ENCODE measurements at places on chromosomes 6 and 20.

- DNase-seq: no peak
Observed at GRCh38 chr20:62602550-62602949, 39.8 kb upstream of the SLCO4A1 start.

GRCh38 chr20:62596921-62597320 is 45.4 kb upstream of the SLCO4A1 start:
- DNase-seq: no peak

GRCh38 chr6:55812509-55812908 is 62.9 kb downstream of the BMP5 start:
- DNase-seq: no peak

- peak; percentile 91 for DNase-seq
Observed at GRCh38 chr20:34876406-34877282, at the start of gene ACSS2. Gene ACSS2 (plus strand): TSS chr20:34876612. CDS start chr20:34876646, 34 bp downstream.

GRCh38 chr6:98836025-98836961 is 1.9 kb downstream of the POU3F2 start:
- DNase-seq: no peak

- DNase-seq: no peak
Observed at GRCh38 chr6:130937942-130938604, 110.9 kb downstream of the SMLR1 start.

GRCh38 chr20:10792291-10792690 is 118.5 kb upstream of the JAG1 start:
- no peak for DNase-seq

GRCh38 chr20:4230185-4230584 is 214.8 kb upstream of the RNF24 start:
- DNase-seq: no peak

GRCh38 chr6:139490482-139490881 is 116.0 kb upstream of the CITED2 start:
- DNase-seq: no peak

DNA sequence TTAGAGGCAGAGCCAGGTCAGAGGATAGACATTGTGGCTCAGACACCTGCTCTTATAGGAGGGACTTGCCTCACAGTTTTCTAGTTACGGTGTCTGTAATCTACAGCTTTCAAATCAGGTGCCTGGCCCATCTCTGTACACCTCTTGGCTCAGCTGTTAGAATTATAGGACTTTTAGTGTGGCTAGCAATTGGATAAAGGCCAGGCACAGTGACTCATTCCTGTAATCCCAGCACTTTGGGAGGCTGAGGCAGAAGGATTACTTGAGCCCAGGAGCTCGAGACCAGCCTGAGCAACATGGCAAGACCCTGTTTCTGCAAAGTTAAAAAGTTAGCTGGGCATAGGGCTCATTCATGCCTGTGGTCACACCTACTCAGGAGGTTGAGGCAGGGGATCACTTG is 20.0 kb downstream of the BRPF3 start:
- no peak for DNase-seq

GRCh38 chr6:16277101-16277981 is 39.0 kb downstream of the GMPR start:
- DNase-seq: no peak

GRCh38 chr6:129350278-129350677 is 359.7 kb downstream of the ARHGAP18 start:
- no peak for DNase-seq

- no peak for DNase-seq
Observed at GRCh38 chr6:47061309-47062300, 19.5 kb upstream of the ADGRF1 start.

- DNase-seq: no peak
Observed at GRCh38 chr6:54262971-54263370, 45.3 kb upstream of the TINAG start.

DNA sequence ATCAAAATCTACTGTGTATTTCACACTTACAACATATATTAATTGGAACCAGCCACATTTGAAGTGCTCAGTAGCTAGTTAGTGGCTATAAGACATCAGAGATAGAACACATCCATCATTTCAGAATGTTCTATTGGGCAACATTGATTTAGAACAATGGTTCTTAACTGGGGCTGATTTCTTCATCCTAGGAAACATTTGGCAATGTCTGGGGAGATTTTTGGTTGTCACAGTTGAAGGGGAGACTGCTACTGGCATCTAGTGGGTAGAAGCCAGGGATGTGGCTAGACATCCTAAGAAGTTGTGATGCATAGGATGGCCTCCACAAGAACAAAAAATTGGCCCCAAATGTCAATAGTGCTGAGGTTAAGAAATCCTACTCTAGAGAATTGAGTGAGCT is 132.5 kb downstream of the OLIG3 start:
- DNase-seq: no peak

DNA sequence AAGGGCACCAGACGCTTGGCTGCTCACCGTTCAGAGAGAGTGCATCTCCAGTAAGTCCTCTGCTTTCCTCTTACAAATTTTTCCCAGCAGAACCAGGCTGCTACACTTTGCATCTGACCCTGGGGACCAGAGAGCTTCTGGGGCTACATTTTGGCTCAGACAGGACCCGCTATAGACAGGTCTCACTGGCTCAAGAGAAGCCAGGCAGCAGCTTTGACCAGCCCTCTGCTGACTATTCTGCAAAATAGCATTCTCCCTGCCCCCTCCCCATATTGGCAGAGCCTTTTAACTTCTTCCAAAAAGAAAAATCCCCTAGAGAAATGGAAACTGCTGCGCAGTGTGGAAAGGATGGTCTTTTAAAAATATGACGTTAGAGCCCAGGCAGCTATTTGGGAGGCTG is 37.2 kb downstream of the CPXM1 start:
- DNase-seq: no peak

DNA sequence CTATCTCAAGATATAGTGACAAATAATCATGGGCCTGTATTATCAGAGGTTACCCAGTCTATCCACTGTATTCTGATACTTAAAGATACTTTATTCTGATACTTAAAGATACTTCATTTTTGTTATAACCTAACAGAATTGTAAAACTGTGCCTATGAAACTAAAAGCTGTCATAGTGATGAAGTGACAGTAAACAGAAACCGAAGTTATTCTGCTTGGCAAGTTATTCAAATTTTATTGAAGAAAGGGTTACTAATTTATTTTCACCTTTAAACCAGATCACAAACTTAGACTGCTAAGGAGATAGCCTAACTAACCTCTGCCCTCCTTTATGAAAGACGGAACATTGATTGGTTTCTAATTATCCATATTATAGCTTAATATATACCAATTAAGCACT is 604.6 kb upstream of the IMPG1 start:
- DNase-seq: no peak

DNA sequence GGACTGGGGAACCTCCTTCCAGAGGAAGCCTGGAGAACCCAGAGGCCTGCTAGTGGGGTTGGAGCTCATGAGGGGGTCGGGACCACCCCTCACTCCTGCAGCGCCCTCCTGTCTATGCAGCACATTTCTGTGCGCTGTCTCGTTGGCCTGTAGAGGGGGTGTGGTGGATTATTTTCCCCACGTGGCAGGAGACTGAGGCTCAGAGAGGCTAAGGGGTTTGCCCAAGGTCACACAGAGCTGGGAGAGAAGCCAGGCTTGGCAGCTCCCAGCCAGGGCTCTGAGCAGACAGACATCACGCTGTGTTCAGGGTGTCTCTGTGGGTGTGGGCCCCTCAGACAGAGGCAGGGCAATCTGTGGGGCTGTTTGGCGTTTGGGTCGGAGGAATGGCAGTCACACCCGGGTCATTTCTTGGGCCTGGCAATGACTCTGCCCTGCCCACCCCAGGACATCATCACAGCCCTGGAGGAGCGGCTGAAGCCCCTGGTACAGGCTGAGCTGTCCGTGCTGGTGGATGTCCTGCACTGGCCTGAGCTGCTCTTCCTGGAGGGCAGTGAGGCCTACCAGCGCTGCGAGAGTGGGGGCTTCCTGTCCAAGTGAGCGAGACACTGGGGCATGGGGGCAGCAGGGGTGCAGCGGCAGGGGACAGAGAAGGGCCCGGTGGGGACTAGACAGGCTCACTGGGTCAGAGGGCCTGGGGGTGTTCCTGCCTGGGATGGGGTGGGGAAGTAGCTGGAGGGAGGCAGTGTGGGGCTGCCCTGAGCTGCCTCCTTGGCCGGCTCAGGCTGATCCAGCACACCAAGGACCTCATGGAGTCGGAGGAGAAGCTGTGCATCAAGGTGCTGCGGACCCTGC is 27.7 kb downstream of the UQCC2 start:
- no peak for DNase-seq

DNA sequence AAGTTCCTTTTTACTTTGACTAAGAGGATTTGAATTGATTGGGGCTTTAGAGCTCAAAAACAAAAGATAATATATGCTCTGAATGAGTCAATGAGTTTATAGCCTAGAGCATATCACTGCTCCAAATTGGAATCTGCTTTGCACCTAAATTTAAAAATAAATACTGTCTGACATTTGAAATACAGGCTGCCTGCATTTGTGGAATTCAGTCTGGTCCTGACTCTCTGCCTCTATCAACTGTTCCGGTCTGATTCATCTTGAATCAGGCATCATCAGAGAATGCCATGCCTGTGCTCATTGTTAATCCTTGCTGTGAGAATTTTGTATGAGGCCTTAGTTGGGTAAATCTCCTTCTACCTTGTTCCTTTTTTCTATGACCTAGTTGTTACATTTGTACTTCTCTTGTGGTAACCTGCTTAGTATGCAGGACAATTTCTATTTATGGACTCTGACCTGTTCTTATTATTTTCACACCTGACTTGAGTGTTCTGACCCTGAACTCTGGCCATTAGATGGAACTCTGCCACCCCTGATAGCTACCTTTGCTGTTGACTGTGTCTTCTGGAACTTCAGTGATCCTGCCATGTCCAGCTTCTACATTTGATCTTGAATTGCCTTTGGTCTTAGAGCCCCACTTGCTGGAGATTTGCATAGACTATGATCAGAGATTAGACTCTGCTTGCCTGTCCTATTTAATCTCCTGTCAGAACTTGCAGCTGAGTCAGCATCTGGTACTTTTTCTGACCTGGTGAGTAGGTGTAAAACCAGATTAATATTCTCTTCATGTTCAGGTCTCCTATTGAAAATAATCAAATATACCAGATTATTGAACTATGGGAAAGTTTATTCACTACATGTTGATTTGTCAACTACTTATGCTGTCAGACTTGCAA is 442.7 kb upstream of the HS3ST5 start:
- no peak for DNase-seq

- no peak for DNase-seq
Observed at GRCh38 chr6:158257425-158257759, 54.9 kb upstream of the TULP4 start.

- DNase-seq: no peak
Observed at GRCh38 chr6:6595952-6596351, 7.4 kb downstream of the LY86 start.

DNA sequence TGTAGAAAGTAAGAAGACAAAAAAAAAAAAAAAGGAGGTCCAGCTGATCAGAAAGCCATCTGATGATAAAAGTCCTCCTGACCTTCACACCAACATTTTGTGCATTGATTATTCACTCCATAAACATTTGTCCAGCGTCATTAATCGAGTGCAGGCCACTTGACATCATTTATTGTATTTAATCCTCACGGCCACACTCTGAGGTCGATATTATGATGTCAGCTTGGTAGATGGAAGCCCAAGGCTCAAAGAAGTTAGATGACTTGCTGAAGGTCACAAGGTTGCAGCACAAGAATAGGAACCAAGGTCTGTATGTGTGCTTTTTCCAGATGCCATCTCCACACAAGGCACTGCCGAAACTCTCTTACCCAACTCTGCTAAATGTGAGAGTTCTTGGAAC is 328.4 kb downstream of the KIF16B start:
- DNase-seq: no peak

GRCh38 chr6:25469797-25470388 is 182.1 kb upstream of the SCGN start:
- no peak for DNase-seq

- no peak for DNase-seq
Observed at GRCh38 chr20:13223736-13224520, 2.9 kb downstream of the ISM1 start.

DNA sequence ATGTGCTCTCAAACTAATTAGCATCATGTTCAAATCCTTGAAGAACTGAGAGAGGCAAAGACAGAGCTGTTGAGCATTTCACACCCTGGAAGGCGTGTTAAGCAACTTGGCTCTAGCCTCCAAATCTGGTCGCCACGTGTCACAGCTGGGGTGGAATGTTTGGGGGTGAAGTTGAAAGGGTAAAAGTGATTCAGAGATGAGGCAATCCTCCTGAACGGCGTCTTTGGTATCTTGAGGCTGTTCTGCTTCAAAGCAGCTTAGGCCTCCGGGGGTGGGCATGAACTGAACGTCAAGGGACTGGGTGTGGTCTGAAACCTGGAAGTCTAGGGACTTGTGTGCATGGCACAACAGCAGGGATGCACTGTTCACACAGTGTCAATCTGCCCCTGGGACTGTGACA is 62.3 kb downstream of the TRAM2 start:
- no peak for DNase-seq

DNA sequence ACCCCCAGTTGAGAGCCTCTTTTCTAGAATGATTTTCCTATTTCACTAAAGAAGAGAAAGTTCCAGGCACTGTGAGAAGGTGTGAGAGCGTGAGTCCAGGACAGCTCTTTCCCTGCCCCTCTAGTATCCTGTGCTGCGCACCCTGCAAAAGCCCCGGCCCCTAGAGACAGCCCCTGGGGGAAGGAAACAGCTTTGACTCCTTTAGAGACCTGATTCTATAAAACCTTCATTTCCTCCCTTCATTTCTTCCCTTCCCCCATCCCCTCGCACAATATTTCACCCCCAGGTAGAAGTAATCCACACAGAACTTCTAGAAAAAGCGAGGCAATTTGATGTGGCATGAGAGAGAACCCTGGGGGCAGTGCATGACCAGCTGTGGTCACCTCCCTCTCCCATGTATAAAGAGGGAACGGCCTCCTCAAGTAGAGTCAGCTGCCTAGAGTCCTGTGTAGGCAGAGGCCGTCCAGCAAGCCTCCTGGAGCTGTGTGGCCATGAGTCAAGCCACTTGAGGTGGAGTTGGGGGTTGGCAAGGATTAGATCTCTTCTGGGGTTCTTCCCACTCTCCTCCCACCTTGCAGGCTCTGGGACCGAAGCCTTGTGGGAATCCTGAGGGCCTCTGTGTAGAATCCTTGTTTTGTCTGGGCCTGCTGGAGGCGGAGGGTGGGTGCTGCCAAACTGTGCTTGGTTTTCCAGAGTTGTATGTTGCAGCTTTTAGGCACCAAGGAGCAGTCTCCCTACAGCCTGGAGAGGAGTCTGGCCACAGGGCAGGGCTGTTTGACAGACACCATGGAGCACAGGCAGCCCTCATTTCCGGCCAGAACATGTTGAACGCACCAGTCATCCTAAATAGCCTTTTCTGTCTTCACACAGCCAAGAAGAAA is 41.7 kb downstream of the CHMP4B start:
- no peak for DNase-seq

All from activated T-helper 1 cell treated with anti-CD3 and anti-CD28 coated beads, Interleukin-2, amount 50 U/mL, for 16 hours (primary cell).